ENCODE measurements at places on chromosomes 11 and 22.
A peak's percentile ranks its signal among the peaks of the same experiment; 100 is the strongest.

DNA sequence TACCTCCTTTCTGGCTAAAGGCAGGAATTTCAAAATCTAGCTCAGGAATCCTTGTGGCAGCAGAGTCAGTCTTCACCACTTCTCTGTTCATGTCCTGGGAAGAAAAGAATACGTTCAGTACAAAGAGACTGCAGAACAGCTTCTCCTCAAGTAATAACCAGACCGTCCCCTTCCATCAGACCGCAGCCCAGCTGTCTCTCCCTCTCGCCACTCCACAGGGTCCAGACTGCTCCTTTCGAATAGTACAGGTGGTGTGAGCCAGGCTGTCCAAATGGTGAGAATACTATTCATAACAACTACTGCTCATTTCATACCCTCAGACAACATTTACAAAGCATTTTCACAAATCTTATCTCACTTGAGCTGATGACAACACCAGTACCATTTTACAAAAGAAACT lies 857 bp downstream of the ZPR1 start:
- no peak for DNase-seq

- no peak for DNase-seq
These were observed 499.6 kb downstream of the BRD1 start for GRCh38 chr22:49328118-49328475.

- DNase-seq: no peak
These were observed 24.8 kb downstream of the APOL5 start for GRCh38 chr22:35742342-35743100.

DNA sequence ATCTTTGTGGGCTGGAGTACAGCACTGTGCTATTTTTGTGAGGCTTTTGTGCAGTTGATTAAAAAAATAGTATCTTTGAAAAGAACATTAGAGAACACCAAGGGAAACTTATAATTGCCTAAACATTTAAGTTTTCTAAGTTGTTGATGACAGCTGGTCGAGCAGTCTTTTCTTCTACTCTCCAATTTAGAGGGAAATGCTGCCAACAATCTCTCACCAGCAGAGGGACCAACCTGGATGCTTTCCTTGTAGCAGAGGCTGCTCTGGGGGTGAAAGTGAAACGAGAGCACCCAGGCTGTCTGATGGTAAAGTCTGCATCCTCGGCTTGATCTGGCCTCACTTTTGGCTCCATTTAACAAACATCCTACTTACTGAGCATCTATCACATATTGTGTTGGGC lies 1286.5 kb upstream of the TENM4 start:
- no peak for DNase-seq

GRCh38 chr22:19341500-19341899 lies 50.0 kb upstream of the CLTCL1 start:
- no peak for DNase-seq

DNA sequence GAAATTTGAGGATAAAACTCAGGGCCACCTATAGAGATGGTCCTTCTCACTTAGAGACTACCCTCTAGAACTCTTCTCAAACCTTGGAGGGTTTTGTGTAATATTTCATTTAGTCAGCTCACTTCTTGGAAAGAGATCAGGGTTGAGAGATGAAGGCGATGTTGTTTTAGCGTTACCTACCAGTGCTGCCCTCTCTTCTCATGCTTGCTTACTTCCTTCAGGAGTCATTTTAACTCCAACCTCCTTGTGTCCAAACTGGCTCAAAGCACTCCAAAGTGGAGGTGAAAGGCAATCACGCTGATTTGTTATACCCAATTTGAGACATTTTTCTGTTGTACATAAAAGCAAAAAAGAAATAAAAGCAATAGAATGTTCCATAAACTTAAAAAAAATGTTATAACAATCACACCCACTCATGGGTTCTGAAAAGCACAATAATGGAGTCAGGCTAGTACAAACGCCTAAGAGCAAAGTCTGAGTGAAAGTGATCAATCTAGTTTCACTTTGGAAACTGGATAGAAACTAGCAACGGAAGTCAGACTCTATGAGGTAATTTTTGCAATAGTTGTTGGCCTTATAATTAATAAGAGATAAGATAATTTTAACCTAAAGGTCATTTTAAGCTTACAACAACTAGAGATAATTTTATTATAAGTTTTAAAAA lies 117.1 kb downstream of the MRTFA start:
- DNase-seq: no peak

- DNase-seq: no peak
These were observed 12.5 kb downstream of the IRAG1 start for GRCh38 chr11:10680956-10681487.

DNA sequence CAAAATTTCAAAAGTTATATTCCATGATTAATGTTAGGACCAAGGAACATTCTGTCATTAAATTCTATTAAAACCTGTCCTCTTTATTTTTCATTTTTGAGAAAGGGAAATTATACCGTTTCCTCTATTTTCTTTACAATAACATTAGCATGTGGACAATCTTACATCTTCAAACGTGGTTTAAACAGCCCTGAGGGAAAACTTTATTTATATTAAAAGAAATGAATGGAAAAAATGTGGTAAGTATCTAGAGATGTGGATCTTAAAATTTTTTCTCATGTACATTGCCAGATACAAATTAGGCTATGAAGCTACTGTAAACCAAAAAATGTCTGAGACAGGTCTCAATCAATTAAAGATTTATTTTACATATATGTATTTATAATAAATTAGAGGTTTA lies 18.9 kb upstream of the FIBIN start:
- DNase-seq: no peak

DNA sequence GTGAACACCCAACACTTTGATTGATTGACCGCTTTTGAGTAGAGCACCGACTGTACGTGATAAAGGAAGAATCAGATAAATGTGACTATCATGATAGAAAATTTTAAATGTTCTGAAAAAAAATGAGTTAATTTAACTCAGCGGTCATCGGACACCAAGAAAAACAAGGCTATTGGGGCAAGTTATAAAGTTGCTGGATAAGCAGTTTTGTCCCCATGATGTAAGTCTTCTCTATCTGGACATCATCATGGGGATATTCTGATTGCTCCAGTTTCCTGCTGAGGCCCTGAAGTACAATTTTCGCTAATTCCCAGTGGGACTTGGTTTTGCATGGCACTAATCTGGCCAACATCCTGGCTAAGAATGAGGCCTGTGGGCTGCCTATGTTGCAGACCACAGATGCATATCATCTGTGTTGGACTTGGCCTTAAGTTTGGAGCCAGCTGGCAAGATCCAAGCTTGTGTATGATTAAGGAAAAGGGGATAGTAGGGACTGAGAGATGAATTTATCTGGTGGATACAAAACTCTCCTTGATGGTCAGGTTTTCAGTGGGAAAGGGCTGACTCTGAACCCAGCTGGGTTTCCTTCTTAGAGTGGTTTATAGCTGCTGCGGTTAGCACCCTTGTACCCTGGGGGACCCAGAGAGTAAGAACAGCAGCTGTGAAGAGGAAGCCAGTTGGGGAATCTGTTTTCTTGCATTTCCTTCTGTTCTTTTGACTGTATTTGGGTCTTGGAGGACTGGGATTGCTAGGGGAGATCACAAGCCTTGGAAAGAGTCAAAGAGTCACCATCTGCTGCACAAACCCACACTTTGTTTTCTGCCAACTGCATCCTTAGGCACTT lies 118.3 kb downstream of the SEZ6L start:
- no peak for DNase-seq

- DNase-seq: peak; percentile 3
These were observed 52.9 kb downstream of the SYT13 start for GRCh38 chr11:45233121-45233803.

- DNase-seq: no peak
These were observed 26.6 kb downstream of the DKK3 start for GRCh38 chr11:11981840-11982239.

GRCh38 chr11:303363-303762 lies 4.0 kb upstream of the IFITM5 start:
- DNase-seq: no peak

DNA sequence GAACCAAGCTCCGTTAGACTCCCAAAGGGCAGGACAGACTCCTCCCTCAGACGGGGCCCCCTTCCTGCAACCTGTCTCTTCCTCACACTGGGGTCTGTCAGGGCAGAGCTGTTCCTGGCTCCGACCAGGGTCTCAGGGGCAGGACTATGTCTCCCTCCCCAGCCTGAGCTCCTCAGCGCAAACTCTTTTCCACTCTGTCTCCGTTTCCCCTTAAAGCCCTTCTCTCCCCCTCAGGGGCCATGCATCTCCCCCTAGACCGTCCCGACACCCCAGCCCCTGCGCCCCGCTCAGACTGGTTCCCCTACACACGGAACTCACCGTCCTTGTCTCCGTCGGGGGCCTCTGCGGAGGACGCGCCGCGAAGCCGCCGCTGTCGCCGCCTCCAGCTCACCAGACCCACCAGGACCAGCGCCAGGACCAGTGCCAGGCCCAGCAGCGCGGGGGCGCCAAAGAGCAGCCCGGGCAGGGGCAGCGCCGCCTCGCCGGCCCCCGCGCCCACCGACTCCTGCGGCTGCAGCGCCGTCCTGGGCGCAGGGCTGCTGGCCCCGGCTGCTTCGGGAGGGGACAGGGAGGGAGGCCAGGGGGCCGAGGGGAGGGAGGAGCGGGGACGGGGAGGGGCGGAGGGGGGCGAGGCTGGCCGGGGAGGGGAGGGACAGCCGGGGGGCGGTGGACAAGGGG lies 684 bp downstream of the TNFRSF13C start:
- no peak for DNase-seq

DNA sequence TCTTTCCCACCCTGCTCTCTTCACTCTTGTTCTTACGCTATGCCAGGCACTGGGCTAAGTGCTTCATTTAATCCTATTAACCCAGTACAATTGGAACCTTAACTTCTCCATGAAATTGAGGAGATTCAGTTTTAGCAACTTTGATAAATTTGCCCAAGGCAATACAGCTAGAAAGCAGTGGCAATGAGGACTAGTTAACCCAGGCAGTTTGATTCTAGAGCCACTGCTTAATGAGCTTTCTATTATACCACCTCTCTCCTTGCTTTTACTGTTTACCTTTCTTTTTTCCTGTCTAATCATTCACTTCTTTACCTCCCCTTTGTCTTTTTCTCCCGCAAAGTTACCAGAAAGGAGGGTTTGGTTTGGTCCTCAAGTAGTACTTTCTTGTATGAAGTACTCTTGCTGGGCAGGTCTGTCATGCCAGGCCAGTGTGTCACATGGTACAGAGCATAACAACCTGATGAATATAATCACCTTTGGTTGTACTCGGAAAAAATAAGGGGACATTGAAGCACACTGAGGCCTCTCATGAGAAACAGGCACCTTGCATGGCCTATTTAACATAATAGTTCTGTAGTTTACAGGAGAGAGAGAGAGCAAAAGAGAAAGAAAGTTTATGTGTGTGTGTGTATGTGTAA lies 70.6 kb downstream of the PDHX start:
- no peak for DNase-seq

- no peak for DNase-seq
These were observed 50.2 kb downstream of the APOL3 start for GRCh38 chr22:36110306-36110881.

- no peak for DNase-seq
These were observed 879 bp downstream of the TMEM121B start for GRCh38 chr22:17120281-17120680.

- no peak for DNase-seq
These were observed 16.5 kb upstream of the DGCR8 start for GRCh38 chr22:20063271-20064139.

DNA sequence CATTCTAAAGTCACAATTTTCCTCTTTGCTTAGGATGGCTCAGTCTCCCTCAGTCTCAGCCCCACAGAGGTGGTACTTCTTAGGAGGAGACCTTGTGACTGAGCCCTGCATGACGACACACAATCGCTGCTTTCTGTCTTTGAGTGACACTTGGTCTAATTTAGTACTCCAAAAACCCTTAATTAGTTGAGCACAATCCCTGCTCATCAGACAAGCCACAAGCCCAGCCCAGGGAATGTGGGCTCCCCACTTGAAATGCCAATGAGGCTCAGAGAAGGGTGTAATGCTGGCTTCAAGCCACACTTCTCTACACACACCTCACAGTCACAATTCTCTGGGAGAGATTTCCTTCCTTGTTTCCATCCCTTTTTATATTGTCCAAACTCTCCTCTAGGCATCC lies 101.8 kb downstream of the FEZ1 start:
- no peak for DNase-seq

GRCh38 chr11:60872124-60872960 lies 5.0 kb downstream of the ZP1 start:
- DNase-seq: no peak

- DNase-seq: no peak
These were observed 23.8 kb downstream of the MICAL2 start for GRCh38 chr11:12134236-12134585.

- DNase-seq: peak; percentile 81
These were observed 3.2 kb downstream of the TBC1D10C start for GRCh38 chr11:67406969-67407687.

GRCh38 chr11:69801513-69802335 lies 17.5 kb downstream of the FGF3 start:
- no peak for DNase-seq

DNA sequence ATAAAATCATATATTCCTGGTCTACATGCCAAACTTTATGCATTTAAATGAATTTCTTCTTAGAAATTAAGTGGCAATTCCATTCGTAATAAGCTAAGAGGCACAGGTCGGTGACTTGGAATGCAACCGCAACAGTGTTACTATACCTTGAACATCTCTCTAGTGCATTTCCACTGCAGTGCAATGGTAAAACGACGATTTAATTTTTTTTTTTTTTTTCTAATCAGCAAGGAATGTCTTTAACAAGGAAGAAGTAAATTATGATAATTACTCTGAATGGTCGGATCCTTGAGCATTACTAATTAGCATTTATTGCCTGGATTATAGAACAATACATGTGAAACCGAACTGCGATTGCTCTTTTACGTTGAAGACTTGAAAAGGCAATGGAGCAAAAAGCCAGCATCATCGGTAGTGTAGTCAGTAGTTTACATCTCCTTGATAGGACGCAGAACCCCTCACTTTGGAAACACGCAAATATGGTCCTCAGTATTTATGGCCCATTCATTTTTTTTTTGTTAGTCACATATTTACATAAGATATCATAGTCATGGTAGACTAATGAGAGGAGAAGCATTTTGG lies 20.2 kb downstream of the BLID start:
- DNase-seq: no peak

DNA sequence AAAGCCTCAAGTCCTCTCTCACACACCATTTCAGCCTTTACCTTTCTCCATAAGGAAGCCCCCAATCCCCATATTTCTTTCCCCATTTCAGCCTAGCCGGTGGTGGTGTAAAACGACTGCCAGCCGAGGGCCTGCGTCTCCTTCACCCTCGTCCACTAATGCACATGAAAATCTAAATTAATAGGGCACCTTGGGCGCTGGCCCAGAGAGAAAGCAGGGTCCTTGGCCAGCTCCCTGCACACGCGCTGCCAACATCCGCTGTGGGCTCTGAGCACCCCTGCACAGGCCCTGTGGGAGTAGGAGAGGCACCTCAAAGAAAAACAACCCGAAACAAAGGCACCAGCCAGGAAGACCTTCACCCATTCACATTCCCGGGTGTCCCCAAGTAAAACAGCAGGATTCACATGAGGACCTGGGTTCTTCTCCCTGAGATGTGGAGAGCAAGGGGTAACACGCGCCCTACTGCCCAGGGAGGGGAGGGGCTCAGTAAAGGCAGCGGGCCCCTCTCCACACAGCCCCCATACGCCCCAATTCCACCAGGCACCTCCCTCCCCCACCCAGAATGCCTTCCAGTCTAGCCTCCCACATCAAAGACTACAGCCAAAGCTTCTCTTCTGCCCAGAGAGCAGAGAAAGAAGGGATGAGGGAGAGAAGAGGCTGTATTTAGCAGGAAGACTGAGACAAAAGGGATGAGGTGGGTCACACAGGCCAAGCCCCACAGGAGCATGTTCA lies 79.0 kb downstream of the MICAL3 start:
- no peak for DNase-seq
